ENCODE measurements at places on chromosomes 13 and 19. TPM values are rescaled to one million over a fixed set of nuclear protein-coding genes. Genes with fewer than 3 reads are reported as not detected.

The SELENOV gene
- not detected for total RNA-seq

The KIR2DL3 gene
- not detected for total RNA-seq

The ZNF561 gene
- total RNA-seq = 11.3 TPM

The TGDS gene
- total RNA-seq = 7.5 TPM

The AMH gene
- 17.3 TPM for total RNA-seq

All from HT-29 (cell line).